ENCODE measurements at places on chromosomes 4 and X.

DNA sequence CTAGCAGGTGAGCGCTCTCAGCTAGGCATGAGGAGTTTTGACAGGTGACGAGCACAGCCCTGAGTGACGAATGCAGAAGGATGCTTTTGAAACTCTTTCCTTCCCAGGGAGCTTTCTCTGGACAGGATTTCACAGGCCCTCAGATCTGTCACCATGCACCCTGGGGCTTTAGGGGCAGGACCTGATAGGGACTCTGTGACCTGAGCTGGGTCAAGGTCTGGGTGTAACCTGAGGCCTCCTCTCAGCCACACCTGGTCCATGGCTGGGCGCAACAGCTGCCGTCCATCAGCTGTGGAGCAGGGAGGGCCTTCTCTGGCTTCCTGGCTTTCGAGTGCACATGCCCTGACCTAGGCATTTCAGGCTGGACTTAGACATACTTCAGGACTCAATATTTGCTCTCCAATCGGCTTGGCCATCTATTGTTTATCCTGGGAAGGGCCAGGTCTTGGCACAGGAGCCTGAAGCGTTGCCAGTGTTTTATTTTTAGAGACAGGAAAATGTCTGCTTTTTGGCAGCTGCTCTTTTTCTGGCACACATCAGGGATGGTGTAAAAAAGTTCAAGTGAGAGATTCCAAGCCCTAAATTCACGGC is 56.4 kb downstream of the C4orf51 start:
- DNase-seq, result no peak

GRCh38 chrX:51461053-51462044 is 35.0 kb downstream of the NUDT11 start:
- DNase-seq, result no peak

DNA sequence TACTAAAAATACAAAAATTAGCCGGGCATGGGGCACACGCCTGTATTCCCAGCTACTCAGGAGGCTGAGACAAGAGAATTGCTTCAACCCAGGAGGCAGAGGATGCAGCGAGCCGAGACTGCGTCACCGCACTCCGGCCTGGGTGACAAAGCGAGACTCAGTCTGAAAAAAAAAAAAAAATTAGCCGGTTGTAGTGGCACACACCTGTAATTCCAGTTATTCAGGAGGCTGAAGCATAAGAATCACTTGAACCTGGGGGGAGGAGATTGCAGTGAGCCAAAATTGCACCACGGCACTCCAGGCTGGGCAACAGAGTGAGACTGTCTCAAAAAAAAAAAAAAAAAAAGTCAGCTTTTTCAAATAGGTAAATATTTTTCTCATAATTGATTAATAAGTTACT is 71.9 kb downstream of the WDFY3 start:
- no peak for DNase-seq

- DNase-seq, result no peak
Observed at GRCh38 chr4:183014361-183015084, 84.5 kb upstream of the WWC2 start.

GRCh38 chr4:3871181-3871852 is 105.1 kb downstream of the ADRA2C start:
- DNase-seq, result no peak

GRCh38 chr4:74423104-74423503 is 21.8 kb upstream of the AREG start:
- DNase-seq, result no peak

DNA sequence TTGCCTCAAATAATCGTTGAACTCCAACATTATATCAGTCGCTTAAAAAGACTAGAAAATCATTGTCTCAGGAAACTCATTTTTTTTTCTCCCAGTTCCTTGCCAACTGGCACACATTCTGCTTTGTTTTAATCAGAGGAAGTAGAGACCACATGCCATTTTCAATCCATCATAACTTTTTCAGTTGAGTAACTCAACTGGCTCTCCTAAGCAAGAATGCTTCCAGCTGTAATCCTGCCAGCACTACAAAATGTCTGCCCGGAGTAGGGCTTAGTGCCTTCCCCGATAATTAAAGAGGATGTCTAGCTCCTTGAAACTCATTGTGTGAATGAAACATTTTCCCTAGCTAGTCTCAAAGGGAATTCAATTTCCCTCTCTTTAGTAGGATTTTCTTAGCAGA is 33.0 kb downstream of the FREM3 start:
- DNase-seq, result no peak

GRCh38 chr4:125303821-125304220 is 10.9 kb upstream of the FAT4 start:
- no peak for DNase-seq
